Stimulated activated CD4-positive, alpha-beta T cell treated with anti-CD3 and anti-CD28 coated beads, Interleukin-1b, Interleukin-23, amount 100 ng/mL, for 48 hours (primary cell): ENCODE measurements at places on chromosomes 2 and 18.

- no peak for DNase-seq
Measured at GRCh38 chr2:151774506-151774905, 40.2 kb upstream of the NEB start.

GRCh38 chr2:239744706-239745340 is 280.3 kb downstream of the NDUFA10 start:
- no peak for DNase-seq

DNA sequence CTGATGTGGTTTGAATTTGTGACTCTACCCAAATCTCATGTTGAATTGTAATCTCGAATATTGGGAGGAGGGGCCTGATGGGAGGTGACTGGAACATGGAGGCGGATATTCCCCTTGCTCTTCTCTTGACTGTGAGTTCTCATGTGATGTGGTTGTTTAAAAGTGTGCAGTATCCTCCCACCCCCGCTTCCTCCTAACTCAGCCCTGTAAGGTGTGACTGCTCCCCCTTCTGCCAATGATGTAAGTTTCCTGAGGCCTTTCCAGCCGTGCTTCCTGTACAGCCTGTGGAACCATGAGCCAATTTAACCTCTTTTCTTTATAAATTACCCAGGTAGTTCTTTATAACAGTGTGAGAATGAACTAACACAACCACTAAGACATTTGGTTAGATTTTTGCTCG is 458.4 kb downstream of the THSD7B start:
- no peak for DNase-seq

DNA sequence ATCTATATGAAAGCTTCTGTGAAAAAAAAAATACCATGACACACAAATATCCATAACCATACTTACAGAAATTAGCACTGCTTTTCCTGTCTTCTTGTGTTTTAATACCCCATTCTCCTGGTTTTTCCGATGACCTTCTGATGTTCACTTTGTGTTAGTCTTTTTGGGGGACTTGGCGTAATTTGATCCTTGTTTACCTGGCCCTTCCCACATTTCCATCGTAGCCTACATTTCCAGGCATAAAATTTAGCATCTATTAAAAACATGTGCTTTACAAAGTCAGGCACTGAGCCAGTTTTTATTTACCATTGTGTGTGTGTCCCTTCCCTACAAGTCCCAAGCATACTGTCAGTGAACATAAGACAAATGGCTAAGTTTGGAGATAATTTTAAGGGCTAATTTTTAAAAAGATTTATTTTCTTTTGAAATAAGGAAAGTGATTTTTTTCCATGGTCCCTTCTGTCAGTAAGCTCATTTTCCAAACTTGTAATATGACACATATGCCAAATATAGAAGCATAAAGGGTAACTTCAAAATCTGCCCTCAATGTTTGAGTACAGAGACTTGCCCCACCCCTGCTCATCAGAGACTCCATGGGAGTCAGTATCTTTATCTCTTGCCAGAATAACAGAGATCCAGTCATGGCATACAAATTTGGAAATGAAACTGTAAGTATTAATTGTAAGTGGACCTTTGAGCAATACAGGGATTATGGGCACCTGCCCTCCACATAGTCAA is 27.3 kb downstream of the SESTD1 start:
- no peak for DNase-seq

DNA sequence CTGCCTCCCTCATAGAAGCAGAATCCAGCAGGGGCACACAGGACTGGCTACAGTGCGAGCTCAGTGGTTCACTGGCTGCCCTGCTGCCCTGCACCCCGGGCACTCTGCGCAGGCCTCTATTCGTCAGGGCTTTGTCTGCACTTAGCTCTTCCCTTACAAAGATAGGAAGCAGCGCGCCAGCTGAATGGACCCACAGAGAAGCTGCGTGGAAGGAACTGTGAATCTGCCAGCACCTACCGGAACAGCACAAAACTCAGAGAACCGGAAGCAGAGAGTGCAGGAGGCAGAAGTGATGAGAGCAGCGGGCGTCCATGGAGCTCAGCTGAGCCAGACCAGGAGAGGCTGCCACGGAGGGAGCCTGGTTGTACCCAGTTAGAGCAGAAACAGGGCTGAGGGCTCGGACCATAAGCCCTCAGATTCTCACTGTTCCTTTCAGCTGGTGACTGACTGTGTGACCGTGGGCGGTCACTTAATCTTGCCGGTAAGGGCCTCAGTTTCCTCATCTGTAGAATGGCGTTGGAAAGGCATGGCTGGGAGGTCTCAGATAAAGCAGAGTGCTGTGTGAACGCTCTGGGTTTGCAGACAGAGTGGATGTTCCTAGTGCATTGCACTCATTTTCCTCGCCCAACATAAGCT is 23.1 kb upstream of the SLC66A3 start:
- no peak for DNase-seq

DNA sequence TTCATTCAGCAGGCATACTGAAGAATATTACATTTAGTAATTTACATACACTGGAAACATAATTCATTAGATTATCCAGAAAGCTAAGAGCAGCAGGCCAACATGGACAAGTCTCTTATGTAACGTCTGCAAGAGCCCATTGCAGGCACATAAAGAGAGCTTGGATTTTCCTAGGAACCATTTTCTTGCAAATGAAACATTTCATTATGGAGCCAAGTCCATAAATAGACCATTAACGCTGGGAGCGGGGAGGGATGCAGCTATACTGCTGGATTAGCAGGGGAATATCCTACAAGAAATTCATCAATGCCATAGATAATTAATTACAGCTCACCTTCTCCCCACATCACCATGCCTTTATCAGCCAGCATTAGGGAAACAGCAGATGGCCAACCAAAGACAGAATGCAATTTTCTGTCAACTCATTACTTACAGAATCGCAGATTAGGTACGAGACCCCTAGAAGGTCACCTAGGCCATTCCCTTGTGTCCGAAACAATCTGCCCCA is 170.4 kb downstream of the C1D start:
- DNase-seq = no peak
